Activated naive CD4-positive, alpha-beta T cell treated with Interleukin-2 at 50 U/mL for 16 hours (primary cell): ENCODE measurements at places on chromosomes 7 and 10.

DNA sequence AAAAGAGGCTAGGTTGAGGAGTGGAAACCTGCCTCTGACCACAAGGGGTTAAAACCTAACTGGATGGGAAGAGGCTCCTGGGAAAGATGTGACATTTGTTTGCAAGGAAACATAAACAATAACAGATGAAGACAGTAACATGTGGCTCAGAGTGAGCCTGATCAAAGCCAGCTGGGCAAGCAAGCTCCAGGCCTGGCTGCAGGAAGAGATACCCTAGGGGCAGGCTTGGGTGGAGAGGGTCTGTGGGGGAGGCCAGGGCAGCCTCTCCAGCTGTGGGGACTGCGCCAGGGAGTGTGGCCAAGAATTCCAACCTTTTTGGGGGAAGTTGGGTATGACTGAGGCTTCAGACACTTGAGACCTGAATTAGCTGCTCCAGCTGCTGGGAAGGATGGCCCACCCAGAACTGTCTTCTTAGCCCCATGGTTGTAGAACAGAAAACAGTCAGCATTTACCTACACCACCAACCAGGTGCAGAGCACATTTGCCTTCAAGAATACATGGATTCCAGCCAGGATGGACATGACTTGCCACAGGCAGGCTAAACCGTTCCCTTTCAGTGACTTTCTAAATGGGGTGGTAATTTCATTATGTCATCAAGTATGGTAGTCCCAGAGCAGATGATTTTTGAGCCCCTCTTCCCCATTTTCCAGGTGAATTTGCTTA is 10.4 kb upstream of the FAM170B start:
- DNase-seq = no peak

DNA sequence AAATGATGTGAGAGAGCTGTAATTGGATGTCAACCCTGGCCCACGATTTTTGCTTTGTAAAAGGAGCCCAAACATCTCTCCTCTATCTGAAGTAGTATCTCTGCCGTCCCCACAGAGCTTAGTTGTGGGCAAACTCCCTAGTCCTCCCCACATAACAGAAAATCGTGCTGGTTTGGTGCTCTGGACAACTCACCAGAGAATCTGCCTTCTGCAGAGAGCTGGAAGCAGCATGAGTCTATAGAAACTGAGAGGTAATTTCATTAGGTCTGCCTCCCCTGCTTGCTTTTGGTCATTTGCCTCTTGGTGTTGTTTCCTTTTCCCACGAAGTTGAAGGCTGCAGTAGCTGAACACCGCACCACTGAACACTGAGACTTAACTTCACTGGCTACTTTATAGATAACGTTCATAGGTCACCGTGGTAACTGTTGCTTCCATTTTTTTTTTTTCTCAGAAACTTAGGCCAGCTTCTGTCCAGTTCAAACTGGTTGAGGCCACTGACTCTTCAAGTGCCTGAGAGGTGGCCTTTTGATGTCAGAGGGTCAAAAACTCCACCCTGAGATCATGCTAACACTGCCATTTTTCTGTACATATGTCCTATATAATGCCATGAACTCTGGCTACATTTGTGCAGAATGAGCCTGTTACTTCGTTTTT is 3.3 kb upstream of the CDCA7L start:
- DNase-seq = no peak

DNA sequence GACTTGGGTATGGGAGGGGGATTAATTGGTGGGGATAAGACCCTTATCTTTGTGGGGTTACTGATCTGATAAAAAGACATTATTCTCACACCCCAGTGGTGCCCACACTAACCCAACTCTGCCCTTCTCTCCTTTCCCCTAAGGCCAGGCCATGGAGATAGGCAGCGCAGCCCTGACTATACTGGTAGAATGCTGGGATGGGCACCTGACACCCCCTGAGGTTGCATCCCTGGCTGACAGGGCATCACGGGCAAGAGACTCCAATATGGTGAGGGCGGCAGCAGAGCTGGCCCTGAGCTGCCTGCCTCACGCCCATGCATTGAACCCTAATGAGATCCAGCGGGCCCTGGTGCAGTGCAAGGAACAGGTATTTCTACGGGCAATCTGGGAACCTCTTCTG is 12.7 kb downstream of the ZSWIM8 start:
- no peak for DNase-seq

GRCh38 chr7:133313575-133313974 is 60.7 kb downstream of the EXOC4 start:
- DNase-seq = no peak

DNA sequence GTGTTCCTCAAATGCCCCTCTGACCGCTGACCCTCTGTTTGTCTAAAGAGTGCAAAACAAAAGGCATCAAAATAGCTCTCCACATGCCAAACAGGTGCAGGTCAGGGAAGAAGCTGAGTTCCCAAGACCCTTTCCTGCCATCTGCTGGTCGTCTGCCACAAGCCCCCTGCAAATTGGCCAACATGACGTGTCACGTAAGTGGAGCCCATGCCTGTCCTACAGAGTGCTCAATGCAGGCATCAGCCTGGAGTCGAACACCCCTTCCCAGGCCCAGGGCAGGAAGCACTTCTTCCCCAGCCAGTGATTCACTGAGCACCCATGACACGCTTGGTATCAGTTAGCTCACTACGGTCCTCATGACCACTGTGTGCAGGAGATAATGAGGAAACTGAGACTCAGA is 14.1 kb downstream of the TMEM72 start:
- DNase-seq = no peak

- no peak for DNase-seq
Observed at GRCh38 chr7:80637911-80638765, at the start of gene CD36. Gene CD36, plus strand, starts transcription at chr7:80638642. Its CDS starts 8,099 bp downstream, at chr7:80646741.

DNA sequence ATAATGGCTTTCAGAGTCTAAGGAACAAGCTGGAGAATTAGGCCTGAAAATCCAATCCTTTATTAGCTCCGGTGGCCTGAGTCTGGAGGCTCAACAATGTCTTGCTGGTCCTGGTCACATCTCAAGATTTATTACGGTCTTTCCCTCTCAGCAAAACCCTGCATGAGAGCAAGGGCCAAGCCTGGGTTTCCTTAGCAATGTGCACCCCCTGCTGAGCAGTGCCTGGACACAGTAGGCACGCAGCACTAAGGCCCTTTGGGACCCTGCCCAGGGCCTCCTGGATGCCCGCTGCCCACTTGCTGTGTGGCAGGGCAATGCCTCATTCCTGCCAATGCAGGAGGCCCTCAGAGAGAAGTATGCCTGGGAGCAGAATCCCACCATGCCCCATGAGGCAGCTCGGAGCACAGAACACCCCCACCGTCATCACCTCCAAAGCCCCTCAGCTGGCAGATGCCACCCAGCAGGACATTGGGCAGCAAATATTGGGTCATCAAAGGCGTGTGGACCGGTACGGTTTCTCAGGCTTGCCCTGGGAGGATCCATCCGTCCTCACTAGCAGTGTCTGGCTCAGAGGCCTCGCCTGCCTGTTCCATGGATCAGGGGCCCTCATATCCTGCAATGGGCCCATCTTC is 156.4 kb downstream of the OAT start:
- no peak for DNase-seq

- no peak for DNase-seq
Observed at GRCh38 chr7:94658826-94659225, 2.9 kb upstream of the SGCE start.

- DNase-seq = no peak
Observed at GRCh38 chr7:17772581-17773288, 167.6 kb downstream of the SNX13 start.
